ENCODE measurements at places on chromosomes 5 and 9.

DNA sequence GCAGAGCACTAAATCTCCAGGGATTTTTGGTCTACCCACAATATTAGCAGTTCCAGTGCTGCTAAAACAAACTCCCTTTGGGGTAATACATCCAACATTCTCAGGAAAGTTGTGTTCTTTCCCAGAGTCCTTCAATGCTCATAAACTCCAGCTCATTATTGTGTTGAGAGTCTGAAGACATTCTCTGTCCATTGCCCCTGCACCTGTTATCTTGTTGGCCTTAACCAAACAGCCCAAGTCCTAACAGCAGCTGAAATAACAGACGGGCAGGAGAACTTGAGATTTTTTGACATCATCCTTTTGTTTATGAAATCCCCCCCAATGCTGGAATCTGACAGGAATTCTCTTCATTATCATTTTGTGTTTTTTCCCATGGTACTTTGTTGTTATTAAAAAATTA, 110.8 kb downstream of the PAPPA start:
- no peak for DNase-seq

DNA sequence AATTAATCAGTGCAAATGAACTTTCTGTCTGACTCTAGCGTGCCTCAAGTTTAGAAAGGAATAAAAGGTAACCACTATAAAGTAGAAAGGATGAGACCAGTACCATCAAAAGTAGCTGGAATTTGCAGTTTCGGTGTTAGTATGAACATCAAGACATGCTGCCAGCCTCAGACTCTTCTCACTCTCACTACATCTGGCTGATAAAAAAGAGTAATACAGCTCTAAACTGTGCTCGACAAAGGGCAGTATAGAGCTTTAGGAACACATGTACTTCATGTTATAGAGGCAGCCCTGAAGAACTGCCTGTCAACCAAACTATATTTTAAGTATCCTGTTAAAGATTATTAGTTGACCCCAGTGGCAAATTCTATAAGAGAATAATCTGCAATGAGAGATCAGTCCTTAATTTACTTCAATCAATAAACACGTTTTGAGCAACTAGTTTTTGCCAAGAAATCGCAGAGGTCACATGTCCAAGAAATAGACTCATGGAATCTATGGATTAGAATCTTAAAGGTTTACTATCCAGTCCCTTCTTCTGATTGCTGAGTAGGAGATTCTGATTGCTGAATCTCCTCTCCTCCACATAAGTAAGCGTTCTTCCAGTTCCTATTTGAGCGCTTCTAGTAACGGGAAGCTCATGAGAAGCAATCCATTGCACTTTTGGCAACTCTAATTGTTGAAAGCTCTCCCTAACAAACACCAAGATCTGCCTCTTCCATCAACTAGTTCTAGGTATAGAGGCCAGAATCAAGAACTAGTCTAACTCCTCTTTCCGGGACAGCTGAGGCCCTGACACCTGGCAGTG, 941 bp downstream of the XPA start:
- no peak for DNase-seq

DNA sequence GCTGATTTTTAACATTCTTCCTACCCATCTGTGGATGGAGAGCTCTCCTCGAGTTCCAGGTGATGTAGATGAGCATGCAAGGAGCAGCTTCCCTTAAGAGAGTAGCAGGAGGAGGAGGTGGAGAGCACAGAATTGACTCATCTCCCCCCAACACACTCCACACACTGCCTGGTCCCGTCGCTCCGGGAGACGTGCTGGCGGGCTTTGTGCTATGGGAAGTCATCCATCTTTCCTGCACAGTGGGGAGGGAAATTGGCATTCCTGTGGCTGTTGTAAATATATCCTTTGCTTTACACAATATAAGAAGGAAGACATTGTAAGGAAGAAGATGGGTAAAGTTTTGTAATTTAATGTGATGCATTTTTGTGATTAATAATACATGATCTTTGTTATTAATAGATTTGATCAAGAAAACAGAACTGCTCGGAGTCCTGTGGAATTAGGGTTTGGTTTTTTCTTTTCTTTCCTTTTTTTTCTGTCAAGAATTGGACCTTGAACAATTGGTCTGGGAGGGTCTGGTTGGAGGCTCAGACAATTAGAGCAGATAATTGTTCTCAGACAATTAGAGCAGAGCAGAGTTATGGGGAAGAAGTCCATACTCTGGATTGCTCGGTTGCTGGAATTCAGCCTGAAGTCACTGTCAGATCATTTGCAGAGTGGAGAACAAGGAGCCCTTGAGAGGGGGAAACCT, 297.8 kb downstream of the GADD45G start:
- DNase-seq, result no peak

GRCh38 chr9:95049761-95050160, 267.7 kb downstream of the FANCC start:
- no peak for DNase-seq

GRCh38 chr5:11903121-11903613, 1.1 kb downstream of the CTNND2 start:
- no peak for DNase-seq

DNA sequence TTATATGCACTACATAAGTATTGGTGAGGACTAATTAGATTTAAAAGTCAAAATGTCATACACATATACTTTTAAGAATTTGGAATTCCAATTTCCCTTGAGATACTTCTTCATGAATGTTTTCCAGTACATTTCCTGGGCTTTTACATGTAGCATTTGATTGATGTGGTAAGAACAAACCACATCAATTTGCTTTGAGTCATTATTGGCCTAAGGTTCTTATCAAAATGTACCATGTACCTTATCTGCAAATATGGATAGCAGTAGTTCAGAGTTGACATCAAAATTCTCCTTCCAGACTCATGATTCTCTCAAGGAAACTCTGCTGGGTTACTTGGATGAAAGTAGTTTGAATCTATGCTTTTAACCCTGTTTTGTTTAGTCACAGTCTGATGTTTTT, 2.5 kb downstream of the CAST start:
- no peak for DNase-seq

- DNase-seq, result no peak
Measured at GRCh38 chr9:113641100-113641885, 177.8 kb downstream of the RGS3 start.

DNA sequence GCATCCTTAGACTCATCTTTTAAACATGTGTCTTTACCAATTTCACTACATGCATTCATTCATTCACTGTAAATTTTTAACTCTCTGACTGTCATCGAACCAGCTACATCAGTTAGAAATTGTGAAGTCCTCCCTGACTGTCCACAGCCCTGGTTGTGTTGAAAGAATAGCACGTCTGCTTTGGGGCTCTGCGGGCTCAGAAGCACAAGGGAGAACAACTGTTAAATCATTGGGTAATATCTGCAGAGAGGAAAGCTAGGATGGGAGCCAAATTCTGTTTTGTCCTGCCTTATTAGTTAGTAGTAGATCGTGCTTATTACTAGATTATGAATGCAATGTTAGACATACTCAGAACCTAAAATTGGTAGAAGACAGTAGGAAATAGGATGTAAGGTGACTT, 26.3 kb upstream of the FAM120AOS start:
- DNase-seq, result no peak

- DNase-seq, result no peak
Measured at GRCh38 chr5:107365320-107366109, 305.2 kb downstream of the EFNA5 start.

GRCh38 chr5:4514067-4514648, 626.0 kb upstream of the ADAMTS16 start:
- no peak for DNase-seq
